ENCODE measurements at places on chromosomes 12 and 14.

GRCh38 chr12:114835031-114835430, 151.1 kb upstream of the TBX3 start:
- DNase-seq = peak; percentile 84

DNA sequence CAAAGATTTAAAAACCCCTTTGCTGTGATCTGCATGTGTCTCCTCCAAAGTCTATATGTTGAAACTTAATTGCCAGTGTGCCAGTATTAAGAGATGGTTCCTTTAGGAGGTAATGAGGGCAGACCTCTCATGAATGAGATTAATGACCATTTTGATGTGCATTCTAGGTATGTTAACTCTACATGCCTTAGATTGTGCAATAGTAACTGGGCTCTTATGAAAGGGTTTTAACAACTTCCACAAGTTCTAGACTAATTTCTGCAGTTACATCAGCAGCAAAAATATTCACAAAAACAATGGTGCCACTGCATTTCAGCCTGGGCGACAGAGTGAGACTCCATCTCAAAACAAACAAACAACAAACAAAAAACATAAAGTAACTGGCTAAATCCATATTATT, 3.8 kb upstream of the TAS2R10 start:
- no peak for DNase-seq

GRCh38 chr14:101563352-101563653, 2.0 kb downstream of the DIO3 start:
- no peak for DNase-seq

DNA sequence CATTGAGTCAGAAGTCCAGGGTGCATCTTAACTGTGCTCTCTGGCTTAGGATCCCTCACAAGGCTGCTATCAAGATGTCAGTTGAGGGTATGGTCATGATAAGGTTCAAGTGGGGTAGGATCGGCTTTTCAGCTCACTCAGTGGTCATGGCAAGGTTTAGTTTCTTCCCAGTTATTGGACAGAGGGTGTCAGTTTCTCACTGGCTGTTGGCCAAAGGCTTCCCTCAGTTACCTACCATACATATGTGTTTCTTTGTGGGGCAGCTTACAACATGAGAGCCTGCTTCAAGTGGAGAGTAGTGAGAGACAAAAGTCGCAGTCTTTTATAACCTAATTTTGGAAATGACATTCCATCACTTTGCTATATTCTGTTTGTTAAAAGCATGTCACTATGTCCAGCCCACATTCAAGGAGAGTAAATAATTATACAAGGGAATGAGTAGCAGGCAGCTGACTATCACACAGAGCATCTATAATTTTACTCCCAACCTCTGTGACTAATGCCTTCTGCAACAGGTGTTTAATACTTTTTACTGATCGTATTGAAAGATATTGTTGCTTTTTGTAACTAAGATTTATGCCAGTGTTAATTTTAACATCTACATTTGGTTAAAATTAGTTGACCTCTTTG, 572.8 kb upstream of the FBXO33 start:
- DNase-seq = no peak

- DNase-seq = peak; percentile 30
These were observed 117.6 kb upstream of the GARIN6 start for GRCh38 chr12:99529966-99530365.

Measured in HT1080 (cell line).